ENCODE measurements at places on chromosomes 12 and 14.
A peak's percentile ranks its signal among the peaks of the same experiment; 100 is the strongest.

DNA sequence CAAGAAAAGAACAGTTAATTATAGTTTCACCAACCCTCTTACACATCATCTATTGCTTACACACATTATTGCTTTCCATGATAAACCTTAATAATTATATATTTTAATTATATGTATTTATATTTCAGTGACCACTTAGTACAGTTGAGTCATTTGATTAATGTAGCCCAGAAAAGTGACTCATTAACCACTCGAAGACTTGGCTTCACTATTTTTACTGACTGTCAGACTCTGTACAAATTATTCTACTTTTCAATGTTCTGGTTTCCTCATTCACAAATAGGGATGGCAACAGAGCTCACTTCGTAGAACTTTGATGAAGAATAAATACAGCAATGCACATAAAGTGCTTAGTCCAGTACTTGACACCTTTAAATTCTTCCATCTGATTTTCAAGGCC, 98.3 kb downstream of the CFAP54 start:
- no peak for DNase-seq

DNA sequence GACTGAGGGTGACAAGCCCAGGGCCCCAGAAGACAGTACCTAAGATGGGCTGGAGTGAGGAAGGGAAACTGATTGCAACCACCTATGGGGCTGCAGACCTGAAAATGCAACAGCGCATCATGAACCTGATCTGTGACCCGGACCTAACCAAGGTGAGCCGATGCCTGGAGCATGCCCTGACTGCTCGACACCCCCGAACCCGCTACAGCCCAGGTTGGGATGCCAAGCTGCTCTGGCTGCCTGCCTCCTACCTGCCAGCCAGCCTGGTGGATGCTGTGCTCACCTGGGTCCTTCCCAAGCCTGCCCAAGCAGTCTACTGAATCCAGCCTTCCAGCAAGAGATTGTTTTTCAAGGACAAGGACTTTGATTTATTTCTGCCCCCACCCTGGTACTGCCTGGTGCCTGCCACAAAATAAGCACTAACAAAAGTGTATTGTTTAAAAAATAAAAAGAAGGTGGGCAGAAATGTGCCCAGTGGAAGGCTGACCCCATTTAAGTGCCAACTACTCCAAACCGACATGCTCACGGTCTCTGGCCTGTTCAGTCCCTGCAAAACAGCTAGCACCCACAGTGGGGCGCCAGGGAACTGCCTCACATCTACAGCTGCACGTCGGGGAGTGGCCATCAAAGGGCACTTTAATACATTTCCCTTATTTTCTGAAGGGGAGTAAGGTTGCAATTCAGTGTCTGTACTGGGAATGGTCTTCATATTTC, 4.2 kb downstream of the RDH5 start:
- peak; percentile 64 for DNase-seq

- no peak for DNase-seq
Observed at GRCh38 chr12:2876431-2877046, 435 bp downstream of the FOXM1 start.

DNA sequence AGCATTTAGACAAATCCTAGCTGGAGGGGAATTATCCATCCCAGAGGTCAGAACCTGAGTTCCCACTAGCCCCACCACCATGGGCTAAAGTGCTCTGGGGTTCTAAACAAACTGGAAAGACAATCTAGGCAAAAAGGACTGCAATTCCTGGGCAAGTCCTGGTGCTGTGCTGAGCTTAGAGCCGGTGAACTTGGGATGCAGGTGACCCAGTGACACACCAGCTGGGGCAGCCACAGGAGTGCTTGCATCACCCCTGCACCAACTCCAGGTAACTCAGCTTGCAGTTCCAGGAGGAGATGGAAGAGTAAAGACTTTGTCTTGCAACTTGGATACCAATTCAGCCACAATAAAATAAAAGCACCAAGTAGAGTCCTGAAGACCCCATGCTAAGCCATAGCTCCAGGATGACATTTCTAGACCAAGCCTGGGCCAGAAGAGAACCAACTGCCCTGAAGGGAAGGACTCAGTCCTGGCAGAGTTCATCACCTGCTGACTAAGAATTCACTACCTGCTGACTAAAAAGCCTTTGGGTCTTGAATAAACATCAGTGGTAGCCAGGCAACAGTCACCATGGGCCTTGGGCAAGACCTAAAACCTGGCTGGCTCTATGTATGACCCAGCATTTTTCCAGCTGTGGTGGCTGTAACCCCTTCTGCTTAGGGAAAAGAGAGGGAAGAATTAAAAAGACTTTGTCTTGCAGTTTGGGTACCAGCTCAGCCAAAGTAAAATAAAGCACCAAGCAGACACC, 223.4 kb upstream of the DIO2 start:
- no peak for DNase-seq

DNA sequence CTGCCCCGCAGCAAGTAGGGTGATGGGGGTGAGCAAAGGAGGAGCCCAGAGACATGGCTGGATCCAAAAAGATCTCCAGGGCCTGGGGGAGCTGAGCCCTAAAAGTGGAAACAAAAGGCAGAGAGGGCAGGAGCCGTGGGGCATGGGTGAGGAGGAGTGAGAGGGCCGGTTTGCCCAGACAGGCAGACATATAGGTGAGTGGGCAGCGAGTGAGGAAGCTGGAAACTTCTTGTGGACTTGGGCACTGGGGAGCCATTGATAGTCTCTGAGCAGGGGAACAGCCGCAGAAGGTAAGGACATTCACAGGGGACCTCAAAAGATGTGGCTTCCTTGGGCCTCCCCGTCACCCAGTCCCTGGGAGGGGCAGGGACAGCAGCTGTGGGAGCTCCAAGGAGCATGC, 16.8 kb upstream of the TMEM119 start:
- no peak for DNase-seq

GRCh38 chr14:82779301-82779700, 1245.6 kb upstream of the SEL1L start:
- no peak for DNase-seq

- no peak for DNase-seq
Observed at GRCh38 chr12:49689237-49689636, 18.0 kb downstream of the FMNL3 start.

GRCh38 chr12:43816168-43816567, 10.1 kb upstream of the TWF1 start:
- DNase-seq = no peak

GRCh38 chr14:68814539-68815297, 21.9 kb upstream of the ZFP36L1 start:
- DNase-seq = peak; percentile 53

- DNase-seq = no peak
Observed at GRCh38 chr14:71354801-71355200, 447.5 kb downstream of the PCNX1 start.

DNA sequence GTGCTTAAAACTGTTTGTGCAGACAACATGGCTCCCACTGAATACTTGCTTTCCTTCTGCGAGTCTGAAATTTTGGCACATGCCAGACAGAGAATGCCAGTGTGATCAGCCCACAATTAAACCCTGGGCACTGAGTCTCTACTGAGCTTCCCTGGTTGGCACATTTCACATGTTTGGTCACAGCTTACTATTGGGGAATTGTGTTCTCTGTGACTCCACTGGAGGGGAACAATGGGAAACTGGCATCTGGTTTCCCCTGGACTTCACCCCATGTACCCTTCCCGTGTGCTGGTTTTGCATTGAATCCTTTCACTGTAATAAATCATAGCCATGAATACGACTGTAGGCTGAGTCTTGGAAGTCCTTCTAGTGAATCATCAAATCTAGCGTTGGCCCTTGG, 64.9 kb downstream of the EFCAB11 start:
- no peak for DNase-seq

GRCh38 chr14:89813617-89814031, 140.9 kb downstream of the EFCAB11 start:
- no peak for DNase-seq

GRCh38 chr14:56759094-56759493, 51.2 kb downstream of the OTX2 start:
- DNase-seq = no peak

GRCh38 chr12:6946033-6946919, 2.5 kb downstream of the C12orf57 start:
- peak; percentile 54 for DNase-seq

GRCh38 chr14:23079716-23080115, 15.2 kb downstream of the ACIN1 start:
- no peak for DNase-seq
